Stomach (tissue), 19 donors: ENCODE measurements at places on chromosomes 7 and 10. TPM values are rescaled to one million over a fixed set of nuclear protein-coding genes. Genes with fewer than 3 reads are reported as not detected.

Gene TUBAL3
- 11.3 TPM for total RNA-seq

Gene OPALIN
- total RNA-seq: not detected

Gene PSMG3
- 16.9 TPM for total RNA-seq

Gene CUZD1
- not detected for total RNA-seq

Gene NHLRC2
- total RNA-seq: 12.3 TPM

Gene DGKB
- 0.89 TPM for total RNA-seq

Gene HOXA5
- total RNA-seq: 42.2 TPM

Gene THNSL1
- total RNA-seq: 5.0 TPM

Gene RPEL1
- total RNA-seq: not detected

Gene ZP3
- not detected for total RNA-seq

Gene PAPOLB
- not detected for total RNA-seq

- no peaks in the 10 kb centered on the region for H3K4me1 ChIP-seq
- H3K27ac ChIP-seq: no peak overlapping the region
- no peaks in the 10 kb centered on the region for H3K27me3 ChIP-seq
- no peaks in the 10 kb centered on the region for H3K36me3 ChIP-seq
Measured at GRCh38 chr7:40546616-40547501, 412.1 kb downstream of the SUGCT start.

- no peaks in the 10 kb centered on the region for H3K36me3 ChIP-seq
- H3K27me3 ChIP-seq: no peaks in the 10 kb centered on the region
- H3K27ac ChIP-seq: no peak overlapping the region
- no peaks in the 10 kb centered on the region for H3K4me1 ChIP-seq
Measured at GRCh38 chr7:81186691-81187090, 267.8 kb upstream of the SEMA3C start.

- DNase-seq: peak; percentile 45
- H3K4me3 ChIP-seq: no peak overlapping the region
- no peaks in the 10 kb centered on the region for H3K27me3 ChIP-seq
- peaks cover 13% of the 10 kb centered on the region for H3K4me1 ChIP-seq
- no peak overlapping the region for H3K27ac ChIP-seq
Measured at GRCh38 chr10:109978481-109978880, 29.3 kb upstream of the ADD3 start.

DNA sequence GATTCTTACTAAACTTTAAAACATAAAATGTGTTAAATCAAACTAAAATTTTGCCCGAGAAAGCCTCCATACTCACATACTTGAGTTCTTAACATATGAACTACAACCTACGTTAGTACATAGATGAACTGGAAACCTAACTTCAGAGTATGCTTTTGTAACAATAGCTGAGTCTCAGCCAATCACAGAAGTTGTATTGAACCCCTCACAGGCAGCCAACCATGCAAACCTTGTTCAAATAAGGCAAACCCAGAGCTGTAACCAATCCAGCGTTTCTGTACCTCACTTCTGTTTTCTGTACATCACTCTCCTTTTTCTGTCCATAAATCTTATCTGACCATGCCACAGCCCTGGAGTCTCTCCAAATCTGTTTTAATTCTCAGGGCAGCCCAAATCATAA, 157.3 kb upstream of the COL1A2 start:
- H3K4me3 ChIP-seq: no peak overlapping the region
- no peaks in the 10 kb centered on the region for H3K36me3 ChIP-seq

GRCh38 chr10:123135415-123136141, at the start of gene HMX3:
TSS of gene HMX3 (plus strand) at chr10:123135970. CDS start at chr10:123136051, 81 bp downstream.
- DNase-seq: no peak
- H3K27ac ChIP-seq: no peak within 1 kb of the TSS
- no peaks in the 10 kb centered on the region for H3K36me3 ChIP-seq
- H3K4me3 ChIP-seq: peak within 1 kb of the TSS; percentile 44
- H3K27me3 ChIP-seq: peaks cover 95% of the 10 kb centered on the region

DNA sequence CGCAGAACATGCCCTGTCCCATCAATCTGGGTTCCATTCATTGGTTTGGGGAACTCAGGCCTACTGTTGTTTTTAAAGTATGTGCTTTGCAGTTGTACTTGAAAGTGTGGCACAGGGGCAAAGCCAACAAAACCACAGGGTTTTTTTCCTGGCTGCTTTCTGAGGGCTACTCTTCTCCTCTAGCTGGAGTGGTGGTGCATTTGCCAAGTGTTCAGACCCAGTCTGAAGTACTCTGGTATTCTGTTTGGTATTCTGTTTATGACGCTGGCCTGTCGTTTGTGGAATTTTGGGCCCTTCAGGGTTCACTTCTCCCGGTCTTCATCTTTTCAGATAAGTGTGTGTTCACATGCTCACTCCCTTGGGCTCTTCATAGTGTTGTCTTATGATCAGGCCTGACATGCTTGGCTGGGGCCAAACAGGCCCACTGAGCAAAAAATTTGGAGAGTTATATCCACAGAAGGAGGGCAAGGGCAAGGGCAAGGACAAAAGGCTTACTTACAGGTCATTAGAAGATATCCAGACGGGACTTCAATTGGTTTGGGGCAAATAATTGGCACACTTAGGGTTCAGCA, 26.3 kb downstream of the SLC26A4 start:
- no peaks in the 10 kb centered on the region for H3K36me3 ChIP-seq
- no peak overlapping the region for H3K4me3 ChIP-seq
- H3K27me3 ChIP-seq: no peaks in the 10 kb centered on the region
- H3K4me1 ChIP-seq: no peaks in the 10 kb centered on the region

DNA sequence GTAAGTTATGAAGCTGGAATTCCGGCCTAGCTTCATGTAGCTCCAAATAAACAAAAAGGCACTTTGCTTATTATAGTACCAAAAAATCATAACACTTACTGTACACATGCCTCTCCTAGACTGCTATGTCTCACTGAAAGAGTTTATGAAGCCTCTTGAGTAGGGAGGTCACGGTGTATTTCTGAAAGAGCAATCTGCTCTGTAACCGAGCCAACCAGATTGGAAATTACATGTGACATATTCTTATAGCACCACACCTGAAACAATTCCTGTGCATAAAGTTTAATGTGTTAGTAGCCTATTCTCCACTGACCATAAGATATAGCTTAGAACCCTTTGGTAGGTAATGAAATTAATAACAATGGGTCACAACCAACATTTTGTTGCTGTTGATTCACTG, 1.3 kb upstream of the FAM3C start:
- DNase-seq: no peak
- no peak overlapping the region for H3K4me3 ChIP-seq
- H3K4me1 ChIP-seq: peaks cover 21% of the 10 kb centered on the region
- H3K36me3 ChIP-seq: no peaks in the 10 kb centered on the region

- no peak for DNase-seq
- H3K27ac ChIP-seq: no peak overlapping the region
- no peaks in the 10 kb centered on the region for H3K36me3 ChIP-seq
Measured at GRCh38 chr10:63446716-63447440, 18.9 kb downstream of the JMJD1C start.

- DNase-seq: no peak
- peaks cover 7% of the 10 kb centered on the region for H3K36me3 ChIP-seq
- H3K27ac ChIP-seq: no peak overlapping the region
Measured at GRCh38 chr10:96513305-96513697, 425 bp downstream of the TLL2 start.

GRCh38 chr7:28811701-28812430, 146.3 kb downstream of the TRIL start:
- peaks cover 4% of the 10 kb centered on the region for H3K4me1 ChIP-seq
- no peak for DNase-seq
- H3K36me3 ChIP-seq: peaks cover 4% of the 10 kb centered on the region
- H3K4me3 ChIP-seq: no peak overlapping the region
- no peak overlapping the region for H3K27ac ChIP-seq

GRCh38 chr7:51802718-51803117, 486.1 kb upstream of the COBL start:
- H3K4me3 ChIP-seq: no peak overlapping the region
- peak; percentile 5 for DNase-seq
- H3K27me3 ChIP-seq: no peaks in the 10 kb centered on the region
- no peak overlapping the region for H3K27ac ChIP-seq

- no peaks in the 10 kb centered on the region for H3K27me3 ChIP-seq
- peak overlapping the region; percentile 94 for H3K27ac ChIP-seq
Measured at GRCh38 chr7:5694221-5694754, 87.2 kb downstream of the RNF216 start.

DNA sequence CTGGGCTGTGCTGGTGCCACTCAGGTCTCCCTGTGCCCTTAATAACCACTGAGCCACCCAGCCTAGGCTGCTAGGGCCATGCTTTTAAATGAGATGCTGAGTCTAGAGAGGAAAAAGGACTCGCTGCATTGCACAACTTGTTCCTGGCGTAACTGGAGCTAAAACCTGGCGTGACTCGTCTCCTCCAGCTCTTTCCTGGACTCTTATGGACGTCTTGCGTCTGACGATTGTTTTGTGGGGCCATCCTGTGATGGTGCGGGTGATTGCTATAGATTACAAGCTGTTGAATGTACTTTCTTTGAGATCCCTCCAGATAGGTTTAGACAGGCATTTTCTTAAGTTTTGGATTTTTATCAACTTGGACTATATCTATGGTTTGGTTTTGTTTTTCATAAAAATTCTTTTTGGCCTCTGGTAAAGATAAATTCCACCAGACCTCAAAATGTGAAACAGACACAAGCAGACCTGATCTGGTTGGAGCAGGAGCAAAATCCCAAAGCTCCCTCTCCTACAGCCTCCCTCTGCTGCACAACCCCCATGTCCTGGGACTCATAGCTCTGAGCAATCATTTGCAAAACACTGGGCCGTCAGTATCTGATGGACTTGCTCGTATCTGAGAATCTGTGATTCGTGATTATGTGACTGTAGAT, 230.3 kb downstream of the ARHGAP12 start:
- no peak for DNase-seq
- no peaks in the 10 kb centered on the region for H3K27me3 ChIP-seq
- peaks cover 42% of the 10 kb centered on the region for H3K4me1 ChIP-seq
- H3K36me3 ChIP-seq: no peaks in the 10 kb centered on the region
- peak overlapping the region; percentile 80 for H3K27ac ChIP-seq

- H3K27ac ChIP-seq: no peak overlapping the region
- H3K4me3 ChIP-seq: no peak overlapping the region
- no peaks in the 10 kb centered on the region for H3K27me3 ChIP-seq
- DNase-seq: no peak
Measured at GRCh38 chr10:69673521-69673920, 43.5 kb downstream of the FAM241B start.

DNA sequence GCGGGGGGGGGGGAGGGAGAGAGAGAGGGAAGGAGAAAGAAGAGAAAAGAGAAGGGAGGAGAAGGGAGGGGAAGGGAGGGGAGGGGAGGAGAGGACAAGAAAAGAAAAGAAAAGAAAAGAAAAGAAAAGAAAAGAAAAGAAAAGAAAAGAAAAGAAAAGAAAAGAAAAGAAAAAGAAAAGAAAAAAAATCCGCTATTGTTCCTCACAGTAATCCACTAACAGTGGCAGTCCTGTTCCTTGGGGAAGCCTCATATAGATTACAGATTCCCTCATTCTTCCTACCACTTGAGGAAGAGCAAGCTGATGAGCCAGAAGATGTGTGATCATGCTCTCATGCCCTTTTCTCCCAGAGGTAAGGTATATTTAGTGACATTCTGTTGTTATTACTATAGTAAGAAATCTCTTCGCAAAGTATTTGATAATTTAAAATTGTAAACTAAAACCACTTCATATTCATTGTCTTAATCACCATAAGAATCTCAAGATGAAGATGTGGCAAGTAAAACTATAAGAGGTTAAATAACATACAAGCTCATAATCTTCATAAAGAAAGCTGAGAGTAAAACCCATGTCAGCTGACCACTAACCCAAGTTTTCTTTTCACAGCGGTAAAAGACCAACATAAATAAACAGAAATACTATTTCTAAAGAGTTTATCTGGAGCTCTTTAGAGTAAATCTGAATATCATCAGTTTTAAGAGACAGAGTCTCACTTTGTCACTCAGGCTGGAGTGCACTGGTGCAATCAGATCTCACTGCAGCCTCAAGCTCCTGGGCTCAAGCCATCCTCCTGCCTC, 128.1 kb downstream of the JMJD1C start:
- H3K27me3 ChIP-seq: no peaks in the 10 kb centered on the region
- no peaks in the 10 kb centered on the region for H3K4me1 ChIP-seq
- no peak overlapping the region for H3K27ac ChIP-seq

- no peaks in the 10 kb centered on the region for H3K27me3 ChIP-seq
- no peaks in the 10 kb centered on the region for H3K36me3 ChIP-seq
- no peak for DNase-seq
- no peaks in the 10 kb centered on the region for H3K4me1 ChIP-seq
- H3K27ac ChIP-seq: no peak overlapping the region
Measured at GRCh38 chr7:118304100-118304499, 79.6 kb downstream of the ANKRD7 start.

DNA sequence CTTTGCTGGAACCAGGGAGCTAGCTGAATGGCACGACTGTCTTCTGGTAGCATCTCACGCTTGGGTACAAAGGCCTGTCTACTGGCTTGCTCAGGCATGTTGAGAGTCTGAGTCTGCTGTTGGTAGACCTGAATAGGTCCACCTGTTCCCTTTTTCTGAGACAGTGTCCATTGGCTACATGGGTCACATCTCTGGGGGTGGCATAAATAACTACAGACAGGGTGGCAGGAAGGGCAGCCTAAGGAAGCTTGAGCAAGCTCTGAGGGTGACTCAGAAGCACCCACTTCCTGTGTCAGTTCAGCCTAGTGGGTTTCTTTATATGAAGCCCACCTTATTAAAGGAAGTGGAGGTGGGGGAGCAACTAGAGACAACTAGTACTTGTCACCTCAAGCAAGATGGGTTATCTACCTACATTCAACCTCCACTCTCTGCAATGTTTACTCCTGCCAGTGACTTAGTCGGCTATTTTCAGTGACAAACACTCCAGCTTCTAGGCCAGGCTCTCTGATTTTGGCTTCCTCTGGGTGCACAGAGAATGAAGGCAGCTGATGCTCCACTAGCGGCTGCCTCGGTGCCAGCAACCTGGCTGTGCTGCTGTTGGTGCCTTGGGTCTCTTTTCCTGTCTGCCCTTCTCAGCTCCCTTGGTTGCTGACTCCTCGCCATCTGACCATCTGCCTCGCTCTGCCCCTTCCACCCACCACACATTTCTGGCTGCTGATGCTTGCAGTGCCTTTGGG, 5.7 kb upstream of the ZYX start:
- H3K36me3 ChIP-seq: no peaks in the 10 kb centered on the region
- H3K27ac ChIP-seq: peak overlapping the region; percentile 33
- H3K27me3 ChIP-seq: no peaks in the 10 kb centered on the region
- H3K4me1 ChIP-seq: peaks cover 61% of the 10 kb centered on the region

GRCh38 chr7:50557099-50557498, 8.1 kb downstream of the DDC start:
- H3K36me3 ChIP-seq: no peaks in the 10 kb centered on the region
- H3K27me3 ChIP-seq: no peaks in the 10 kb centered on the region
- no peak overlapping the region for H3K4me3 ChIP-seq
- H3K4me1 ChIP-seq: peaks cover 9% of the 10 kb centered on the region
- no peak for DNase-seq
